Adipose tissue (tissue), 3 donors: ENCODE measurements at places on chromosomes 6 and 20. TPM values are rescaled to one million over a fixed set of nuclear protein-coding genes. Genes with fewer than 3 reads are reported as not detected.

RCAN2 gene
- polyA plus RNA-seq: 4.7 TPM

CTSA gene
- 46.4 TPM for polyA plus RNA-seq

LY6G6C gene
- polyA plus RNA-seq: not detected

CCN5 gene
- polyA plus RNA-seq: 36.3 TPM

ARMC12 gene
- polyA plus RNA-seq: 0.58 TPM

OPRL1 gene
- polyA plus RNA-seq: 1.1 TPM

HLA-DRA gene
- polyA plus RNA-seq: 220 TPM

RFX6 gene
- polyA plus RNA-seq: 1.0 TPM

PLA2G7 gene
- 0.74 TPM for polyA plus RNA-seq
